Stimulated activated CD8-positive, alpha-beta memory T cell treated with anti-CD3 and anti-CD28 coated beads, Interleukin-12 subunit alpha, Interleukin-12 subunit beta, amount 100 ng/mL, for 1 hour (primary cell): ENCODE measurements at places on chromosomes 6 and 20.

- no peak for DNase-seq
These were observed 988.7 kb downstream of the KIF16B start for GRCh38 chr20:15584507-15584906.

- no peak for DNase-seq
These were observed 385.6 kb downstream of the CDKAL1 start for GRCh38 chr6:20919677-20920385.

GRCh38 chr6:142132625-142133024 lies at the start of gene GJE1:
Gene GJE1, plus strand, starts transcription at chr6:142132925. Its CDS starts 234 bp downstream, at chr6:142133159.
- no peak for DNase-seq

DNA sequence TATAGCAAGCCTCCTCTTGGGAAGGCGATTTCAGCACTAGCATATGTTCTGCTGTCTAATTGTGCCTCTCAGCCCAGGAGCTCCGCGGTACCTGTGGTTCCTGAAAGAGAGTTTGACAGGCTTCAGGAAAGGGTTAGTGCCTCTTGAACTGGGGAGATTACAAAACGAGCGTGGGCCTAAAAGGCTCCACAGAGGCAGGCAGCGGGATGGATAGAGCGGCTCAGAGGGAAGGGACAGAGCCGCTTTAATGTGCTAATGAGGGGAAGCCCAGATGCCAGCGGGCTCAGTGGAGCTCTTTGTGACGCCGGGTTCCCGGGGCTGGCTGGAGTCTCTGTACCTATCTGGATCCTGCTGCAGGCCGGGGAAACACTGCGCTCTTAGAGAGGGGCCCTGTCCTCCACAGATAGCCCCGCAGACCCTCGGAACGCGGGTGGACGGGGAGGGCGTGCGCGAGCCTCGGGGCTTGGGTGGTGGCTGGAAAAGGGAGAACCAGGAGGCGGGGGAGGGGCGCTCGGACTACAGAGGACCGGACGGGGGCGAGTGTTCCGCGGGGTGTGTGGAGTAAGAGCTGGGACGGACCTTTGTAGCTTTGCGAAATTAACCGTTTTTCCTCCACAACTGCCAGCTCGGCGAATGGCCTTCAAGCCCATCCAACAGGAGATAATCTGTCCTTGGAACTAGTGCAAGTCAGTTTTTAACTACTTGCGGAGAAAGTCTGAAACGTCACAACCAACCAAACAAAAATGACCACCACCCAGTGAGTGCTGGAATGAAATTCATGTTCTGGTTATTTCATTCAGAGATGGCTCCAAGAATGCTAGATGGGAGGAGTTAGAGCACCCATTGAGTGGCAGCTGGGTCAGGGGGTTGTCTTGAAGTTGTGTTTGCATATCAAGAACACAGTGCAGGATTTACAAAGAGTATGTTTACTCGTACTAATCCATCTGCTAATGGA lies 13.0 kb downstream of the SLC35F1 start:
- DNase-seq: no peak

DNA sequence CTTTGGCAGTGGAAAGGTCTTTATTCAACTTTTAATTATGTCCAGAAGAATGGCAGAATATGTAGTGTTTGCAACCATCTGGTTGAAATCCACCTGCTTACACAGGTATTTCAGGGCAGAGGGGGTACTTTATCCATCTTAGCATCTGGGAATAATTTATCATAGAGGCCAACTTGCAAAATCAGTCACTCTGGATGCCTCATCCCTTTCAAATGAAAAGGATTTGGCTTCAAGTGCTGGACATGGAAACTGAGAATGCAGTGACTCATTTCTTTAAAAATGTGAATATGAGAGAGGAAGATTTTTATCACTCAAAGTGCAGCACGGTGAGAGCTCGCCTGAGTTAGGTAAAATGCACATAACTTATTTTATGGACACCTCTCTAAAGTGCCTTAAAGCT lies 758.3 kb downstream of the KIF16B start:
- DNase-seq: no peak

DNA sequence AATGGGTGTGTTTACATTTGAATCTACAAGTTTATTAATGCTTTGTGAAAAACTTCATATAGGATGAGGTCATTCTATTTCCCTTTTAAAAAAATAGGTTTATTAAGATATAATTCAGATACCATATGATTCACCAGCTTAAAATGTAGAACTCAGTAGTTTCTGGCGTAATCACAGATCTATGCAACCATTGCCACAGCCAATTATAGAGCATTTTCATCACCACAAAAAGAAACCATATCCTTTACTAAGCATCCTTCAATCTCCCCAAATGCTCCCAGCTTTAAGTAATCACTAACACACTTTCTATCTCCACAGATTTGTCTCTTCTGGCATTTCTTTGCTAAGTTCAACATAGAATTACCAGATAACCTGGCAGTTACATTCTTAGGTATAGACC lies 137.2 kb downstream of the PTPRT start:
- DNase-seq: no peak

- DNase-seq: no peak
These were observed 110.3 kb downstream of the CHD6 start for GRCh38 chr20:41507851-41508250.

DNA sequence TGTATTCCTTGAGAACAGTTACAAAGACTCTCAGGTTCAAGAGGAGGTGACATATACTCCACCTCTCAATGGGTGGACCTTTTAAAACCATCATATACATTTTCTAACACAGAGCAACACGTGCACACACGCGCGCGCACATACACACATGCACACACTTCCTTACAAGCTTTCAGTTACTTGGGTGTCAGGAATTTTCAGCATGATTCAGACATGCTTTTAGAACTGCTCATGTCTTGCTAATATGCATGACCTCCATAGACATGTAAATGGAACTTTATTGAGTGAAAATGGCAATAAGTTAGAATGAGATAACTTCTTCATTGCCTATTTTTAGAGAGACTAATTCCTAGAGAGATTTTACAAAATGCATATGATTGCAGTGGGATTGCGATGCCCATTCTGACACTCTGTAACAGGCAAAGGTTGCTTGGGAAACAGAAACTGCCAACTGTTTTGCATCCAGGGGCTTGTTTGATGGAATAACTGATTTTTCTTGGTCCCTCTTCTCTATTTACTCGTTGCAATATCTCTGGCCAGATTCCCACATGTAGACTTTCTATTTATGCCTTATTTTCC lies 531.4 kb upstream of the RNF217 start:
- DNase-seq: no peak

DNA sequence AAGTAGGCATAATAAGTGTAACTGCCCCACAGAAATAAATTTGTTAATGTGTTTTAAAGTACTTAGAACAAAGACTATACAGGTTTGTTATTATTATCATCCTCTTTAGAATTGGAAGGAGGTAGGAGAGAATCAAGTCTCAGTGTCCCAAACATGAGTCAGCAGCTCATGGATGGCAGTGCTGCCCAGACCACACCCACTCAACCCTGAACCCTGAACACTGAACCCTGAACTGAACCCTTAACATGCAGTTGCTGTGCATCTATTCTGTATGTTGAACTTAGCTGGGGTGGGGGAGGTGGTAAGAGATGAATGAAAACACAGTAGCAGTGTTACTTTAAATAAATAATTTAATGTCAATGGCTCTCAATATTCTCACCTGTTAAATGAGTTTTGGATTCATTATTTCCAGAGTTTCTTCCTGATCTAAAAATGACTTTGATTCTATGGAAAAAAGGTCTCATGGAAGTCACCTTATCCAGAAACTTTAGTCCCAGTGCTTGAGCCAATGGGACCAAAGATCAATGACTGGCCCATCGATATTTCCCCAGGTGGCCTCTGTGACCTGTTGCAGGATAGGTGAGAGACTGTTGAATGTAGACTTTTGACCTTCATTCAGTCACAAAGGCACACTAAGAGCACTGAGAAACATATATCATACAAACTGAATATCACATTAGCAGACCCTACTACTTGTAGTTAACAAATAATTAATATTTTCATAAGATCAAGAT lies 3.1 kb upstream of the ANKRD66 start:
- no peak for DNase-seq

- no peak for DNase-seq
These were observed 148.7 kb upstream of the TCF21 start for GRCh38 chr6:133740218-133740617.

- DNase-seq: no peak
These were observed 5.5 kb downstream of the CPXM1 start for GRCh38 chr20:2794866-2795447.

GRCh38 chr20:48904566-48905296 lies 16.8 kb upstream of the ARFGEF2 start:
- DNase-seq: peak; percentile 53

DNA sequence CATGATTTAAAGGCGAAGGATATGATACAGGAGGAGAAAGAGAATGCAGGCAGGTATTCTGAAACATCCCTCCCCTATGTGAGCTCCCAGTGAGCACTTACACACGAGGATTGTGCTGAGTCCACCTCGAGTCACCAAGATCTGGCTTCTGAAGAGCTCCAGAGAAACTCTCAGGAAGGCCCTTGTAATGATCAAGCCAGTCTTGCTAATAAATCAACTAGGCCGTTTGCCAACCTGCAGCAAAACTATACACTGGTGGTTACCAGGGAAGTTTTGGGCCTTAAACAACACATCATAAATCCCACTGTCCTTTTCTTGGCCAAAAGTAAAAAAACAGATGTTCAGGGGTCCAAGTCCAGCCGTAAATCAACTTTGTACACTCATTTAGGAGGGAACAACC lies 79.2 kb downstream of the STXBP5 start:
- DNase-seq: no peak

DNA sequence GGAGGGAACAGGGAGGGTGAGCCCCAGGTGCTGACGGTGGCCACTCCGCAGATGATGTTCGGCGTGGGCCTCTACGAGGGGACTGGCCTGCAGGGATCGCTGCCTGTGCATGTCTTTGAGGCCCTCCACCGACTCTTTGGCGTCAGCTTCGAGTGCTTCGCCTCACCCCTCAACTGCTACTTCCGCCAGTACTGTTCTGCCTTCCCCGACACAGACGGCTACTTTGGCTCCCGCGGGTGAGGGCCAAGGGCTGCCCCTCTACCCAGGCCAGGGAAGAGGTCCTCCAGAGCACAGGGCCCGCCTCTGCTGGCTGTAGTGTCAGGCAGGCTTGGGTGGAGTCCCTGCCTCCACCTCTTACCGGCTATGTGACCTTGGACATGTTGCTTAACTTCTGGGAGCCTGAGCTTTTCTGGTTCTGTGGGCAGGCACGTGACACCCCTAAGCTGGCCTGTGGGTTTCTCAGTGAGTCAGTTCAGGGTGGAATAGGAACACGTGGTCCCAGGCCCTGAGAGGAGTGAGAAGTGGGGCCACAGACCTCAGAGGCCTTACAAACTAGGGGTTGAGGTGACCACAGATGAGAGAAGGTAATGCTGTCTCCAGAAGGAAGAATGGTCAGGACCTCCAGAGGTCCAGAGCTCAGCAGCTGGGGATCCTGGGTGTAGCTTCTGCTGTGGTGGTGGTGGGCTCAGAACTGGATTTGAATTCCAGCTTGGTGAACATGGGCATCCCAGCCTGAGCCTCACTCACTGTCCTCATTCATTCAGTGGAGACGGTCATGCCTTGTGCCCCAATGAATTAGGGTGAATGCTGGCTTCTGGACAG lies 11.9 kb downstream of the PCIF1 start:
- DNase-seq: peak; percentile 38

DNA sequence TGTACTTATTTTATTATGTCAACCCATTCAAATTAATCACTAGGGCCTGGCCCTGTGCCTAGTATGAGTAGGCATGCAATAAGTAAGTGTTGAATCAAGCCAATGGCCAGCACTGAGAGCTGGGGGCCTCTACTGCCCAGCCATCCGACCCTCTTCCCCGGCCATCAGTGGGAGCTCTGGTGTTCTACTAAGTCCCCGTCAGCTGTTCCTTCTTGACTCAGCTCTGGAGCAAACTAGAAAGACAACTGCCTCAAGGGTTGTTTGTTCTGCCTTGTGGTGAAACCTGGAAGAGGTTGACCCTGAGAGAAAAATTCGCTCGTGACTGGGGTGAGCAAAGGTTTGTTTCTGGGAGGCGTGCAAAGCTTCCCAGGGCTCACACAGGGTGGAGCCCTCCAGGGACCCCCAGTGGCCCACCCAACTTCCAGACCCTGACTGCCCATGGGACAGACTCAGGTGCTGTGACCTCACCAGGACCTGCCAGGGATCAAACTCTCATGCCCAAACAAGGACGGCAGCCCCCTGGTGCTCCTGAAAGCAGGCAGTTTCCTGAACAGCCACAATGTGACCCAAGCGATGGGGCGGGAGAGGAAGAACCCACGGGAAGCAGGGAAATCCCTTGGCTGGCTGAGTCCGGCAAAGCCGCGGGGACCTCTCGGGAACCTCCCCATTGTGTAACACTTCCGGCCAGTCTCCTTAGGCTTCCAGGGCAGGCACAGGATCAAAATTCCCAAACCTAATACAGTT lies 50.4 kb downstream of the BANF2 start:
- DNase-seq: no peak

GRCh38 chr6:133187657-133188453 lies 53.3 kb upstream of the EYA4 start:
- no peak for DNase-seq

GRCh38 chr6:159043947-159044346 lies 844 bp downstream of the TAGAP start:
- no peak for DNase-seq

DNA sequence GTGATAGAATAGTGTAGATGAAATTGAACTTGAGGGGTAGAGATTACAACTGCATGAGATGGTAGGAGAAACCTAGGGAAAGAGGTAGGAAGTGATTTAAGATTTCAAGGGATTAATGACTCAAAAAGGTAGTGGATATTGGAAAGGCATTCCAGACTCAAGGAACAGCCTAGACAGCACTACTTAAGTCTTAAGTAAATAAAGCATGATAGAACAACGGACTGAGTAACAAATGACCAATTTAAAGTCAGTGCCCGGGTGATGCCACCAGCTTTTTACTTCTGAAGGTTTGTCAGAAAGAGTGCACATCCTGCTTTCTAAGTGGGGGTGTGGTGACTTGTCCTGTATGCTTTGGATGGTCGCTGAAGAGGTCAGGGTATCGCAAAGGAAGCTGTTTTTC lies 81.8 kb downstream of the PHACTR1 start:
- no peak for DNase-seq

- DNase-seq: no peak
These were observed 6.9 kb upstream of the ZBTB12 start for GRCh38 chr6:31908791-31909190.

GRCh38 chr6:131059486-131059885 lies 3.6 kb downstream of the EPB41L2 start:
- DNase-seq: no peak

GRCh38 chr20:3710011-3710466 lies 2.4 kb downstream of the SIGLEC1 start:
- no peak for DNase-seq

DNA sequence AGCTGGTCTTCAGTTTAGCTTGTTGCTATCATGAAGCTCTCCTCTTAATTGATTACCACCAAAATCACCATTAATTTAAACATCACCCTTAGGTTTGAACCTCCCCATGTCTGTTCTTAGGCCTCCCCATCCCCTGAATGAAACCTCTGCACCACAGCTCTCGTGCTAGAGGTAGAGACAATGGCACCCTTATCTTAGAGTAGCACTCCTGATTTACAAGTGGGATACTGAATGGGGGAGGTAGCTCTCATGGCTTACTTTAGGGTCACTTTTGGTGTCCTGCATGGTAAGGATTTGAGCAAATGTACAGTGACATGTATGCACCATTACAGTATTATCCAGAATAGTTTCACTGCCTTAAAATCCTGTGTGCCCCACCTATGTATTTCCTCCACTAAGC lies 115.6 kb upstream of the ADTRP start:
- no peak for DNase-seq

GRCh38 chr6:29376003-29376402 lies 912 bp upstream of the OR12D3 start:
- DNase-seq: no peak
